NK-92 treated with Interleukin-12 subunit alpha and Interleukin-12 subunit beta, amount 100 ng/mL, for 24 hours (cell line): ENCODE measurements at places on chromosomes 7 and 10.

- no peak for DNase-seq
Measured at GRCh38 chr7:136502162-136502561, 366.3 kb upstream of the CHRM2 start.

GRCh38 chr7:120927454-120928103, 23.0 kb upstream of the ING3 start:
- DNase-seq = no peak

- no peak for DNase-seq
Measured at GRCh38 chr7:50509459-50509858, 55.7 kb downstream of the DDC start.

DNA sequence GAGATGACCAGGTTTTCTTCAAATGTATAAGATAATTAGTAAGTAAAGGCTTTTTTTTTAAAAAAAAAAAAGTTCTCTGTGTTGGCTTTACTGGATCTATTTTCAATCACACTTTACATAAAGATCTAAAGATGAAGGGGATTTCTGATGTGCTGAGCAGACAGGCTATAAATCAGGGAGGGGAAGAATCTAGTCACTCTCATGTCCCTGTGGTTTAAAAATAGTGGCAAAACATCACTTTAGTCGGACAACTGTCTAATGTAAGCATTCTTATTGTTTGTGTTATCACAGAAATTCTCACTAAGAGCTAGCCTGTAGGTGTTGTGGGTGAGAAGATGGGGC, 132.7 kb downstream of the ICA1 start:
- no peak for DNase-seq

GRCh38 chr7:113890331-113891030, 28.3 kb downstream of the PPP1R3A start:
- DNase-seq = no peak

DNA sequence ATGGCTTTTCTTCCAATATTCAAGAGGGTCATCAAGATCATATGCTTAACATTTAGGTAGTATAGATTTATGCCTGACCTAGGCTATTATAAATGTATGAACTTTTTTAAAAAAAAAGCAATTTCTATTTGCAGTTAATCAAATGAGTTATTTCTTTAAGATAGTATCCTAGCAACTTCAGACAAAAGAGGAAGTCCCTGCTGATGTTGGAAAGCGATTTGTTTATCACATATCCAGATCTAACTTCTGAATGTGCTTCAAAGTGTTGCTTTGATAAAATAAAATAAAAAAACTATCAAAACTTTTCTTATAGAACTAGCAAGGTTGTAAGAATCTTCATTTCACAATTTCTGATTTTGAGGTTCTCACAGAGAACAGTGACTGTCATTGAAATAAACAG, 401.9 kb upstream of the PHF14 start:
- no peak for DNase-seq

DNA sequence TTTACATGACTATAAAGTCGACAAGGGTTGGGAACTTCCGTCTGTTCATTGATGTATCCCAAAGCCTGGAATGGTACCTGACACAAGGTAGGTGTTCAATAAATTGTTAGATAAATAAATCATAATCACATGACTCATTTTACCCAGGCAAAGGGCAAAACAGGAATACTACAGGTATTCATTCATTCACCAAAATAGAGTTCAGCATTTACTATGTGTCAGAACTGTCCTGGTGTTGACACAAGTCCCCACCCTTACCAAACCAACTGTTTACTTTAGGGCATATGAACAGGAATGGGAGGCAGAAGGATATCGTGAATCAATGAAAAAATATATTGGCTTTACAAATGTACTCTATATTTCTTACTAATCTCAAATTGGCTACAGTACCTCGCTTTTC, 666 bp upstream of the YAE1 start:
- DNase-seq = no peak

DNA sequence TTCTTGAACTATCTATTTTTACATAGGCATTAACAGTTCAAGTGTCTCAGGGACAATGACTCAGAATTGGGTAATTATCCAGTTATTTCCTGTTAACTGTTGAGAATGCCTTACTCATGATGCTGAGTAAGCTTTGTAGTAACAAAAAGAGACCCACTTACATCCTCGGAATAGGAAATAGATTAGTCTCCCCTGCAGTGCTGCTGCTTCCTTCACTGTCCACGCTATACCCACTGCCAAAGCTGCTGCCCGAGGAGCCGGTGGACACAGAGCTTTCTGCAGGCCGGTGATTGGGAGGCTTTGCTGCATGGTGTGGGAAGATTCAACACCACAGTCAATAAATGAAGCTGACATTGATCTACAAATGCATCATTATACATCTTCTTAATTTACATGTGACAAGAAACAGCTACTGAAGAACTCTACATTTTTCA, 357.1 kb downstream of the PCLO start:
- DNase-seq = no peak

DNA sequence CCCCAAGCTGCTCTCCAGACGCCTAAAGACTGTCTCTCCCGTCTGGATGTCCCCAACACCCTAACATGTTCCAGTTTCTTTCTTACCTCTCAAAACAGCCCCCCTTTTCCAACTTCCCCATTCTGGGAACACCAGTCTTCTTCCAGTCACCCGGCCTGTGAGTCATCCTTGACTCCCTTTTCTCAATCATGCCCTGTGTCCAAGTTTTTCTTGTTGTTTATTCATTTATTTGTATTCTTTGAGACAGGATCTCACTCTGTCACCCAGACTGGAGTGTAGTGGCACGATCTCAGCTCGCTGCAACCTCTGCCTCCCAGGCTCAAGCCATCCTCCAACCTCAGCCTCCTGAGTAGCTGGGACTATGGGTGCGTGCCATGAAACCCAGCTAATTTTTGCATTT, 15.6 kb downstream of the SNX10 start:
- no peak for DNase-seq

- no peak for DNase-seq
Measured at GRCh38 chr10:98062424-98062823, 32.0 kb upstream of the CRTAC1 start.

DNA sequence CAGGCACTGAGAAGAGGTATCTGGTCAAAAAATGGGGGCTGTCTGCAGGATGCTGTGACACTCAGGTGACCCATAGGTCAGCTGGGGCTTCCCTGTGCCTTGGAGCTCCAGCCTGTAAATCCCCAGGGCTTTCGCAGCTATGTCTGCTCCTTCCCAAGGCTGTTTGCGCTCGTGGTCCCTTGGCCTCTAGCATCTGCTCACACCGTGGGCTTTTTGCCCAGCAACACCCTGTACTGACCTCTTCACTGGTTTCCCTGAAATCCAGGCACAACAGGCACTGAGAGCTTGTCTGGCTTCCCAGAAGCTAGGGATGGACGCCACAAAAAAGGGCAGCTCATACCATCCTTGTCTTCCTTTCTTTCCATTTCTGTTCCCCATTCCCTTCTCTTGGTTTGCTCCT, 280.3 kb upstream of the HABP2 start:
- DNase-seq = no peak

DNA sequence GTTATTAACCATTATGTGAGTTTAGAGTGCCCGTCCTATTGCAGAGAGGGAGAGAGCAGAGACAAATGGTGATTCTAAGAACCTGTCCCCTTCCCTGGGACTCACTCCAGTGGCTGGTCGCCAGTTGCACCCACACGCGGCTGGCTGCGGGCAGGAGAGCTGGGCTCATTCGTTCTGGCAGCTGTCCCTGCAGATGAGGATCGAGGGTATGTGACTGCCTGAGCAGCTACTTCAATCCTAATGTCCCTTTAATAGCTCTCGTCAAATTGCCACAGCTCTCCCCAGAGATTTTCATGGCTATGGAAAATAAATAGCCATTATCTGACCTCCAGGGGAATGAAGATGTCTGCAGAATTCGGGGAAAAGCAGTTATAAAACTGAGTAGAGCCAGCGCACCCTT, 41.6 kb downstream of the RBM28 start:
- DNase-seq = no peak

GRCh38 chr10:42543840-42544372, 94.5 kb downstream of the ZNF33B start:
- DNase-seq = no peak

GRCh38 chr7:69966766-69967591, 368.7 kb downstream of the AUTS2 start:
- DNase-seq = no peak

- no peak for DNase-seq
Measured at GRCh38 chr7:17013204-17013603, 131.4 kb upstream of the AGR3 start.

GRCh38 chr10:71911296-71911953, 52.8 kb upstream of the CHST3 start:
- no peak for DNase-seq

GRCh38 chr7:132654150-132654549, 77.9 kb upstream of the PLXNA4 start:
- DNase-seq = no peak

DNA sequence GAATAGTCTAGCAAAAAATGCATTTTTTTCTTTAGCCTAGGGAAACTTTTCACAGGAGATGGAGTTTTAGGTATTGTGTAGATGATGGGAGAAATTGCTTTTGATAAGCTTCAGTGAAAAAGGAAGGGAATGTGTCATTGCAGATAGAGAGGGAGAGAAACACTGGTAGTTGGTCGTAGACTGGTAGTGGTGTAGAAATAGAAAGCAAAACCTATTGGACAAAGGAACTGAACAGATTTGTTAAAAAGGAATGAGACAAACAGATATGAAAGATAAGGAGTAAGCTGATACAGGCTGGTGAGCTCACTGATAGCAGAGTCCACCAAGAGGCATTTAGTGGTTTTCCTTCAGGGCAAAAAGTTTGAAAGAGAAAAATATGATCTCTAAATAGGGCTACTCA, 94.3 kb downstream of the ZEB1 start:
- DNase-seq = no peak

DNA sequence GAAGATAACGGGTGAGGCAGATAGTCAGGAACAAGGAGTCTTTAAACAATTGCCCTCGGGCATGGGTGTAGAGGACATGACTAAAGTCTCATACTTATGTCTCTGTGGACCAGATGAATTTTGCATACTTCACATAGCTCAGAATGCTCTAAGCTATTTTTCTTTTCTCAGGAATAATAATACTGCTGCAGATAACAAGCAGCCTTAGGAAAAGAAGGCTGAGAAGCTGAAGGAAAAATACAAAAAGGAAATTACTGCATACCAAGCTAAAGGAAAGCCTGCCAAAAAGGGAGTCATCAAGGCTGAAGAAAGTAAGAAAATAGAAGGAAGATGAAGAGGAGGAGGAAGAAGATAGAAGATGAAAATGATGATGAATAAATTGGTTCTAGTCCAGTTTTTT, 13.4 kb upstream of the ERCC6 start:
- DNase-seq = no peak

DNA sequence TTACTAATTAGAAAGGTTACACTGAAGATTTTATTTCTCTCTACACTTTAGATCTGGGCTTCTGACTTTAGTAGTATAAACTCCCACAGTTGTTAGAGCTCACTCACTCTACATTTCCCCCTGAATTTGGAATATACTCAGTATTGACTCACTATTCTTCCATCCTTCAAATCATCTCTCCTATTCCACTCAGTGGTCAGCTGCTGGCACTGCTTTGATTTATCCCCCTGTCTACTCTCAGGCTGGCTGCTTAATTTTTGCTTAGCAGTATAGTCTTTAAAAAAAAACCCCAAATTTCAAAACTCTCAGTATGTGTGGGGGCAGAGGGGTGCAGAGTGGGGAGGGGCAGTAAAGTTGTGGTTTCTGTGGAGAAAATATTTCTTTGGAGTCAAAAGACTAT, 68.9 kb downstream of the CDK6 start:
- DNase-seq = no peak

GRCh38 chr7:12768948-12769347, 81.5 kb downstream of the ARL4A start:
- no peak for DNase-seq

GRCh38 chr10:34585422-34586112, 229.5 kb downstream of the PARD3 start:
- DNase-seq = no peak
